GM12864 (cell line): ENCODE measurements at places on chromosomes 12 and 14.

GRCh38 chr12:54294953-54295566 is 5.8 kb downstream of the NFE2 start:
- DNase-seq: no peak

DNA sequence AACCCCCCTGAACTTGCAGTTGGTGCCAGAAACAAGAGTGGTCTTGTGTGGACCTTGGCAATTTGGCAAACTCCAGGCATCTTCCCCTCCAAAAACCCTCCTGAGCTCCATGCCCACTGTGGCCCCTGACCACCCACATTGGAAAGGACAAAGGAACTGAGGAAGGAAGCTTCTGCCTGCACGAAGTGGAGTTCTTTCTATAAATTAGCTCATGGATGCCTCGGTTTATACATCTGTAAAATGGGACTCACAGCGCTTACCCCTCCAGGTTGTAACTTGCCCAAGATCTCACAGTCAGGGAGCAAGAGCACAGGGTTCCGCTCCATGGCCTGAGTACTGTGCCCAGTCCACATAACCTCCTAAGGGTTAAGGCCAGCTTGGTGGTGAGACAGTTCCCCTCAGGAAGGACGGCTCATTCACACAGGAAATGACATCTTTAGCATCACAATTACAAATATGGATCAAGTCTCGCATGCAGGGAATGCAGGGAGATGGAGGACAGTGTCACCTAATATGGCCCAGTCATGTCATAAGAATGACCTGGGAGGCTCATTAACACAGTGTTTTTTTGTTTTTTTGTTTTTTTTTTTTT is 66.6 kb downstream of the CLMN start:
- no peak for DNase-seq

DNA sequence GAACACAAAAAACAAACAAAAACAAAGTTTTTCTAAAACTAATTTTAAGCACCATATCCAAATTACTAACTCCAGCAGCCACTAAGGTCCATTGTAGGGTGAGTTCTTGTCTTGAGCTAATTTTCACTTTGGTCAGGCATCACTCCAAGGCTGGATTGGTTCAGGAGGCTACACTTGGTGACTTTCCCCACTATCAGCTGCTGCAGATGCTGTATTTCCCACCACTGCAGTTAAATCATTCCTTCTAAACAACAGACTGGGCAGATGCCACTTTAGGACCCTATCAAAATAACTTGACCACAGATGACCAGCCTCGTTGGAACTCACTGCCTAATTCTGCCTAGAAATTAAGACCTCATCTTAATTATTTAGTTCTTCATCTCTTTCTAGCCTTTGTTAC is 140.5 kb downstream of the SLC16A7 start:
- no peak for DNase-seq

- peak; percentile 67 for DNase-seq
These were observed 142.6 kb downstream of the GPHN start for GRCh38 chr14:66650491-66650911.

GRCh38 chr14:75402867-75403413 is 24.9 kb upstream of the JDP2 start:
- DNase-seq: no peak

DNA sequence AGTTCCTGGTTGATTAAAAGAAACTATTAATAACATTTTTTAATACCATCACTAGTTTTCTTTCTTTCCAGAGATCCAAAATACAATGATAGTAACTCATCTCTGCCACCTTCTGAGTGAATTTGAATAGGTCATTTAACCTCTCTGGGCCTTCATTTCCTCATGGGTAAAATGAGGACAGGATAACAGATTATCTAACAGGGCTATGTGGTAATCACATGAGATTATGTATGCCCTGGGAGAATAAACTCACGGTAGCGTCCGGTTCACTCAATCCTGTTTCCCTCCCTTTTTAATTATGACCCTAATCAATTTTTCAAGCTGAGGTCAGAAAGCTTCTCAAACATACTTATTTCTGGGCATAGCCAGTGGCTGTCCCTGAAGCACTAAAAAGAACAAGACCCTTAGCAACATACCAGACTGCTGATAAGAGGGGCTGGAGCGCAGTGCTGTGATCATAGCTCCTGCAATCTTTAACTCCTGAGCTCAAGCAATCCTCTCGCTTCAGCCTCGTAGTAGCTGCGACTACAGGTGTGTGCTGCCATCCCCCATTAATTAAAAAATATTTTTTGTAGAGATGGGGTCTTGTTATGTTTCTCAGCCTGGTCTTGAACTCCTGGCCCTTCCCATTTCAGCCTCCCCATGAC is 24.2 kb downstream of the ATXN2 start:
- no peak for DNase-seq

DNA sequence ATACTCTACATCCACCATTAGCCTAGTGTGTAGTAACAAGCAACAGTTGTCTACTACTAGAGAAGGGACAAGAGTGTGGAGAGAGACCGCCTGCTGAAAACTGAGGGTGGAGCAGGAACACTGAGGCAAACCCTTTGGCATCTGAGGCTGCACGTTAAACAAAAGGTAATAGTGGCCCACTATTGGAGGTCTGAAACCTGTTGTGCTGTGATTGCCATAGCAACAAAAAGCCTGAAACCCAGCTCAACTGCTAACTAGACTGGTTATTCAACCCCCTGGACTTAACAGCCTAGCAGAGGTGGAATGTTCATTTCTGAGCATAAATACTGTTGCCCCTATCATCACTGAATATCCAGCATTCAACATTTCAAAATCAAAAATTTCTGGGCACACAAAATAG is 43.0 kb downstream of the PPP4R4 start:
- DNase-seq: no peak

GRCh38 chr14:98840091-98840490 is 431.9 kb downstream of the BCL11B start:
- no peak for DNase-seq

DNA sequence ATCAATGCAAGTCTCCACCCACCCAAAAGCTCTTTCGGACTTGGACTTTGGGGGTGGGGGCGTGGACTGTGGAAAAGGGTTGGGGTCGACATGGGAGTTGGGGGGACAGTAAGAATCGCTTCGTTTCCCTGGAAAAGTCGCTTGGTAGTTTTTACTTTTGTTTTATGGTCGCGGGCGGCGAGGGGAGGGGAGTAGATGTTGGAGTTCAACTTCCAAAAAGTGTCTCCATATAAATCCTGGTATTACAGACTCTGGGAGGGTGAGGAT is 568 bp upstream of the BCL11B start:
- DNase-seq: no peak

- no peak for DNase-seq
These were observed 502.3 kb downstream of the TMEM132D start for GRCh38 chr12:129401572-129401971.

DNA sequence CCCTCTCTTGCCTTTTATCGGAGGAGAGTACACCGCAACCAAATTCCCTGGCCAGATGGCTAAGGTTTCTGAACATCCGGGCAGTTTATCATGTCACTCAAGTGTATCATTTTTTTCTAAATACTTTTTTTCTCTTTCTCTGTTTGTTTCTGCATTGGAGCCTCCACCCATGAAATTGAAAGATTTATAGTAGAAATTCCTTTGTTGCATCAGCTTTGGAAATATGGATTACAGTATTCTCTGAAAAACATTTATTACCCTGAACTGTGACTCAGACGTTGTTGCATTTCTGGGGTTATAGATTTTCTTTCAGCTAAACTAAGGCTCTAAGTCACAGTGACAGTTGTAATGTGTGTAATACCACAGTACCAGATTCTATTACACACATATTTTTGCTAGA is 187.0 kb downstream of the SPTSSA start:
- no peak for DNase-seq

GRCh38 chr14:86575141-86575540 is 1045.2 kb downstream of the FLRT2 start:
- DNase-seq: no peak

DNA sequence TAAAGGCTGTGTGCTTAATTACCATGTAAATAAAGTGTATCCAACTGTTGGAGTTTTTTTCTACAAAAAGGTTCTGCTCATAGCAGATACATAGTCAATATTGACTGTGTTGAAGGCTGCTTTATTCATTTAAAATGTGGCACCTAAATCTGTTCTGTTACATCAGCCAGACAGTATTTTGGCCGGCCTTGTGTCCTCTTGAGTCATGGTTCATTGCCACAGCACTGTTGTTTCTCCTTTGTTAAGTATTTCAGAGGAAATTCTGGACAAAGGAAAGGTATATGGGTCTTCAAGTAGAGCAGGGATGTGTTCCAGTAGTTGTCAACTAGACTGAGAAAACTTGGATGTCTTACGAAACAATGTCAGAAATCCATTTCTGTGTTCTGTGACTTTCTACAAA is 95.5 kb downstream of the SLC38A6 start:
- no peak for DNase-seq

GRCh38 chr12:31298515-31298910 is 27.4 kb downstream of the SINHCAF start:
- no peak for DNase-seq

GRCh38 chr12:105352940-105353635 is 22.6 kb downstream of the C12orf75 start:
- no peak for DNase-seq

- no peak for DNase-seq
These were observed 105.1 kb downstream of the AKAP6 start for GRCh38 chr14:32434180-32434579.

DNA sequence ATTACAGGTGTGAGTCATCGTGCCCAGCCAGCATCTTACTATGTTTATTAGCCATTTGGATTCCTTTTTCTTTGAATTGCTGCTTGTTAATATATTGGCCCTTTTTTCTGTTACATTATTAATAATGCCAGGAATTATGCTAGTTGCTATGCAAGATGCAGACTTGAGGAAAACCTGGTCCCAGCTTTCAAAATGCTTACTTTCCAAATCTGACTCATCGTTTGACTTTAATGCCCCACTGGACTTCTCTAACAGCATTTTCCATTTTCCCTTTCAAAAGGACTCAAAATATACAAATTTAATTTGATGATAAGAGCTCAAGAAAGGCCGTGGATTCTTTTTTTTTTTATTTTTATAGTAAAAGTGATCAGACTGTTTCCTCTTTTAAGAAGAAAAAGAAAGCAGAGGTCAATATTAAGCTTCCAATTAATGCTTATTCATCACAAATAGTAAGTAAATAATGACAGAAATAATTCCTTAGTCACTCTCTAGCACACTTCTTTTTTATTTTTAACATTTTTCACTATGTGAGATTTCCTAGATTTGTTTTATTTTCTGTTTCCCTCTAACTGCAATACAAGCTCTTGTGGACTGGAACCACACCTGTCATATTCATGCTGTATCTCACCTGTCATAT is 146.1 kb upstream of the FGD4 start:
- no peak for DNase-seq

GRCh38 chr12:30858471-30858870 is 68.1 kb upstream of the TSPAN11 start:
- DNase-seq: no peak

- no peak for DNase-seq
These were observed 9.3 kb downstream of the SYNE3 start for GRCh38 chr14:95507174-95507573.

GRCh38 chr14:49051328-49052060 is 534.7 kb downstream of the RPS29 start:
- no peak for DNase-seq

GRCh38 chr12:92573104-92573503 is 129.7 kb upstream of the PLEKHG7 start:
- DNase-seq: no peak

DNA sequence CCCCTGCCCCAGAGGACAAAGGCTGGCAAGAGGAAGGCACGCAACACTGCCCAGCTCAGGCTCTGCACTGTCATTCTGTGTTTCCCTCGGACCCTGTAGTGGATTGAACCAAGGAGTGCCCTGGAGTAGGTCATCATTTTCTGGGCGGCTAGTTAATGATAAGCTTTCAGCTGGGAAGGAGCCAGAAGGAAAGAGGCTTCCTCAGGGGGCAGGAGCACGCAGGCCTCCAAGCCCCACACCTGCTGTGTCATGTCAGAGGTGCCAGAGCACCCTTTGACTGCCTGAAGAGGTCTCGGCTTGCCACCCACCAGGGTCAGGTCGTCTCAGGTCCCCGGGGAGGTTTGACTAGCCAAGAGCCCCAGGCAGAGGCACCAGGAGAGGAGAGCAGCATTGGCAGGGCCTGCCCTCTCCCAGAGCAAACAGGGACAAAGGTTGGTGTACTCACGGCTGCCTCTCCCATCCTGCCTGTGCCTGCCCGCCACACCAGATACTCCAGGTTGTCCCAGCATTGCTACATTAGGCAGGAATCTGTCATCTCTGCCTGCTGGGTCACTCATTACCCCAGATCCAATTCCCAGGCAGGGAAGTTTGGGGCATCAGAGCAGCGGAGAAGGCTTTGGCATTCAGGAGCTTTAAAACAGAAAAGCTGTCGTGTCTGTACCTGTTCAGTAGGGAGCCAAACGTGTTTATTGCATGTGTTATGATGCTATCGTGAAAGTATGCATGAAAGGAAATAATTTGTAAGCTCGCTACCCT is 33.5 kb upstream of the ATP2A2 start:
- no peak for DNase-seq

DNA sequence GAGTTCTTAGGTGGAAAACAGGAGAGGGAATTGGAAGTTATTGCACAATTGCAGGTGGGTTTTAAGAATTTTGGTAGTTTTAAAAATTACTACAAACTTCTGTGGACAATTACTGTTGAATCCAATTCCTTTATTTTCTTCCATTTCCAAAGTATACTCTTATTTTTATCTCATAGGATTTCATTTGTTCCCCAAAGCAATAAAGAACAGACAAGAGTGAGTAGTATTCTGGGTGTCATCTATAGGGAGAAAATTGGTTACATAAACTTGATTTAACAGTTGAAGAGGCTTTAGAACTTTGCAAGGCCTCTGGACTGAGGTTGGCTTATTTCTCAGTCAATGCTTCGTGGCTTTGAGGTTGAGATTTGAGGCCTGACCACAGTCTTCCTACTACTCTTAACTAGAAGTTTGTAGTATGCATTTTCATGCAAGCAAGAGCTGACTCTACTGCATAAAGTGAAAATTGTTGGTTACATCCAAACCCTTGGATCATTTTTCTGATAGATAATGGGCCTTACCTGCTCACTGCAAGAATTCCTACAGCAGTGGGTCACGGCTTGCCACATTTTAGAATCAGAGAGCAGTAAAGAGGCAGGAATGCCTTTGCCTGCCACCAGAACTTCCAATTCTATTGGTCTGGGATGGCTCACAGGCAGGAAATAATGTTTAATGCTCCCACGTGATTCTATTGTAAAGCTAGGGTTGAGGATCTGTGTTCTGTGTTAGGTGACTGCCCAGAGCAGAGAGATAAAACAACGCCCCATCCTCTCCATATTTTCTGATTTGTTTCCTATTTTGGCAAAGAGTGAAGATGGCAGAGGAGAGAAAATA is 270.5 kb downstream of the TTC6 start:
- DNase-seq: no peak

- no peak for DNase-seq
These were observed 2.5 kb upstream of the SERPINA10 start for GRCh38 chr14:94295360-94296180.
